ENCODE measurements at places on chromosomes 1 and 21.

DNA sequence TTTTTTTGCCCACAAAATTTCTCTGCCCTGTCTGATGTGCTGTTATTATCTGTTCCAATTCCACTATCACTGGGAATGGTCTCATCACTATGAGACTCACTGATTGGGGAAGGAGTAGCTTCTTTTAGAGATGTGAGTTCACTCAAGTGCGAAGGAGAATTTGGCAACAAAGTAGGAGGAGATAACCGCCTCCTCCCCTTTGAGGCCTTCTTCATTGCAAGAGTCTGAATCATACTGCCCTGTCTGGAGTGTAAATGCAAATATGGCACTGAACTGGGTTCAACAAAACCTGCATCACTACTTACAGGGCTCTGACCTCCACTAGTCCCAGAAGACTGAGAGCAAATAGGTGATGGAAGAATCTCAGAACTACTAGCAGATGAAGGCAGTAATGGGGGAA is 83.4 kb downstream of the ASH1L start:
- no peak for DNase-seq

- DNase-seq, result no peak
These were observed 833.3 kb downstream of the LTN1 start for GRCh38 chr21:28159396-28159795.

GRCh38 chr21:40689840-40690360 is 157.1 kb downstream of the DSCAM start:
- DNase-seq, result peak; percentile 36

DNA sequence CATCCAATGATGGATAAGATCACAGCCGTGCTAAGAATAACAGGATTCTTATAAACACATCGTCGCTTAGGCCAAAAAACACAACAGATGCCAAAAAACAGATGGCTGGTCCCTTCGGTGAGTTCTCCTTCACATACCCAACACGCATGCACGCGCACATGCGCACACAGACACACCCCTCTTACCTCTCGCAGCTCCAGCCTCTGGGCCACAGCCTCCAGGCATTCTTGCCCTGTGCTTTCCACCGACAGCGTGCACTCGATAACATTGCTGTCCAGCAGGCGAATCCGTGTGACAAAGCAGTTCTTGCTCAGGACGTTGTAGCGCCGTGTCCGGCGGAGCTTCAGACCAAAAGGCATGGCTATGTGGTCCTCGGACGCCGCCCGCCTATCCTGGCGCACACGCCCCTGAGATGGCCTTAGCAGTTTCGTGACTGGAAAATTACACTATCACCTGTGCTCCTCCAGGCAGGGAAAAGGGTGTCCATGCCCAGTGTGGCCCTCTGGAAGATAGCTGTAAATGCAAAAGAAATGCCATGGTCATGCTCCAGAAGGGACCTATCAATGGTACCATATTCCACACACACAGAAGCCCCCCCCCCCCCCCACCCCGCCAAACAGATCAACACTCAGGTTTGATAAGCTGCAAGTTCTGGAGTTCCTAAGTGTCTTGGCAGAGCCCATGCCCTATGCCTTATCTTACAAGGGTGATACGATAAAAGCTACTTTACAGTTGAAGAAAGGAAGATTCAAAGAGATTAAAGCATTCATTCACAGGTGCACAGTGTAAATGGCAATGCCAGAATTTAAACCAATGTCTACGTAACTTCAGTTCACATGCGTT is 86.7 kb downstream of the PTPN14 start:
- DNase-seq, result no peak

GRCh38 chr1:9233241-9233941 is 1.2 kb upstream of the H6PD start:
- no peak for DNase-seq

DNA sequence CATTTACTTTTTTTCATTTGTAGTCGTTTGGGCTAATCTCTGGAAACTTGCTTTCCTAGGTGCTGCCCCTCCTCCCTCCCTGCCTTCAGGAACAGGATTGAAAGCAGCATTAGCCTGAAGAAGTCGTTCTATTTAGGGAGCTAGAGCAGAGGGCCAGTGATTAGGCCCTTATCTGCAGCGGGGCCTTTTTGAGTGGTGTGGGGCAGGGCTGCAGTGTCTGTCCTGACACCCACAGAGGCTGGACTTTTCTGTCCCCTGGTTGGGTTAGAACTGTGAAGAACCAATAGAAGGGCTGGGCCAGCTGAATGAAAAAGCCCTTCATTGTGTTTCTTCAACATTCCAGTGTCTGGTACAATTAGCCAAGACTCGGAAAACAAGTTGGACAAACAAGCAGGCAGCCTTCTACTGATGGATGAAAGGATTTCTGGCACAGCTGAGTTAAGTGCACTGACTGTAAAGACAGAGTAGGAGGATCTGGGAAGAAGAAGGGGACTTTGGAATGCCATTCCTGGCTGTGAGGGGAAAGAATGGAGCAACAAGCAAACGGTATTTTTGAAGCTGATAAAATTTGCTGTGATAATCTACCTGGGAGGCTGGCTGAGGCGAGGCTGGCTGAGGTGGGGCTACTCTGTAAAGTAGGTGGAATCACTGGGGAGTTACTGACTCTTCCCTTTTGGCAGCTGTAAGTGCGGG is 9.7 kb downstream of the MACF1 start:
- no peak for DNase-seq

DNA sequence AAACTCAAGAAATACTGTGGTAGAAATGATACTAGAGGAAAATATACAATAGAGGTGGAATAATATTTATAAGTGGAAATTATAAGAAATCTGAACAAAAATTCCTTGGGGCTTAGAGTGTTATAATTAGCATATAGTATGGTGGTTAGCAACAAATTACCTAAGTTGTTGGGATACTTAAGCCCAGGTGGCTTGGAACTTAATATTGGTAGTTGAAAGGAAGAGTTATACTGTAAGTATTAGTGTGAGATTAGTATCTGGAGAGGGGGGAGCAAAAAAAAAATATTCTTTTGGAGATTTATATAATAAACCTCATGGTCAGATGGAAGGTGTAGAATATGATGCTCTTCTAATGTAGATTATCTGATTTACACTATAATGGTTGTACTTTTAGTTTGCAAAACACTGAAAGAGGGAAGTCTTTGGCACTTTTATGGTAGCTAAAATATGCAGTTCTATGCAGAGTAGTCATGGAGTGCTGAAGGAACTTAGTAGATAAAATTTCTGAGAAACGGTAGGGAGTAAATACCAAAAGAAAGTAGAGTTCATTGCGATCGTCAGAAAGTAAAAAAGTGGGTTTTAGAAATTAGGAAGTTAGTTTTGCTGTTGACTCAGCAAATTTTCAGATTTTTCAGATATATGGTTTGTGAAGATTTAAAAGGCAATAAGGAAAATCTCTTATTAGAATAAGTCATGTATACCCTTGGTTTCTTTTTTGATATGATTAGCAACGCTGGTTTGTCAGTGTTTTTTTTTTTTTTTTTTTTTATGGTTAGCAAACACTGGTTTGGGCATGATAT is 45.7 kb downstream of the MTF2 start:
- DNase-seq, result no peak

DNA sequence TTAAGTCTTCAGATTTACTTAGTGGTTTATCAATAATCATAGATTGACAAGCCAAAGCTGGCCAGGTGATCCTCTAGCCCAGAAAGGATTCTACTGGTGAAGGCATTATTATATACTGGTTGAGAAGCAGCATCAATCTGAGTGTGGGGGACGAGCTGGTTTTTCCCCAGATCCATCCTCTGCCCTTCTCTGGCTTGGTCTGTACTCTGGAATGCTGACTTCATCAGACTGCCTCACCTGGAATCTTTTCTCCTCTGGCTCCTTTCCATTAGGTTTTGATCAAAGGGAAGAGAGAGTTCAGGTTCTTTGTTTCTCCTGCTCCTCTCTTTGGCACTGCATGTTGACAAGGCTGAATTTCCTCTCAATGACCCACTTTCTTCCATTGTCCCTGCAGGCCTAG is 93.9 kb downstream of the KCTD3 start:
- no peak for DNase-seq

DNA sequence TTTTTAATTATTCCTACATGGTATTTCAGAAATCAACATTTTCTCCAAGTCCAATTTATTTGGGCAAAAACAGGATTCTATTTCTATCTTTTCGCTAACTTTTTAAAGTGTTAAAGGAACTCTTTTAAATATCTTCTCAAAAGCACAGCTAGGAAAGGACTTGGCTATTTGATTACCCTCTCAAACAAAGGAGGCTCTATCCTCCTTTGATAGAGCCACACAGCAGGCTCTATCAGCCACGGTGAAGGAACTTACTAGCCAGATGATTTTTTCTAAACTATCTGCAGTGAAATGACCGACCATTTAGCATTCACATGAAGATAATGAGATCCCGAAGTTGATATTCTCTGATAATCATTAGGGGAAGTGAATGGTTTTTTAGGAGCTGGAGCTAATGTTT is 9.1 kb downstream of the ANGPTL7 start:
- DNase-seq, result peak; percentile 42

- no peak for DNase-seq
These were observed 8.8 kb upstream of the CAMSAP2 start for GRCh38 chr1:200729863-200730262.

- DNase-seq, result no peak
These were observed 62.6 kb upstream of the IRF2BP2 start for GRCh38 chr1:234672349-234673135.

GRCh38 chr1:20785907-20786252 is 1.2 kb downstream of the HP1BP3 start:
- DNase-seq, result no peak

DNA sequence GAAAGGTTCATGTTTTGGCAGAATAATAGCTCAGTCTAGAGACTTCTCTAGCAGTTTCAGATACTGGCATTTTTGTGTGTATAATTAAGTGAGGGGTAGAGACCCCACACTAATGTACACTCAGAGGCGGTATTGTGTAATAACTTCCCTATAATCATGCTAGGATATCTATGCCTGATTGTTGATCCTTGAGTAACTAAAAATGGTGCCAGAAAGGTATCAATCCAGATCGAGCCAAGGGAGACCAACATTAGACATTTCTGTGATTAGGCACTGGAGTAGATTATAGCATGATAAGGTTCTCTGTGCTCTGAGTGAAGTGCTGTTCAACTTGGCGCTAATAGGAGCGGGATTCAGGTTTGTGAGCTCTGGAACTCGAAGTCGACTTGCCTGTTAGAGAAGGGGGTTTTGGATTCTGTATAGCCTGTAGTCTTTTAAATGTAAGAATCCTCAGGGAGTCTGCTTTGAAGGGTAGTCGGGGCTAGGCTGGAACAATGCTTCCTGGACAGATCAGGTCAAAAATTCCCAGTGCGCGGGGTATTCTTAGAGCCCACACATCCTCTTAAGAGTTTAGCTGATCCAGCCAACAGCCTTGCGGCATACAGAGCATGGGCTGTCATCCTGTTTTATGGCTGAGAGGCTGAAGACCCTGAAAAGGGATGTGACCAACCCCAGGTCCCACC is 24.2 kb downstream of the MAN1C1 start:
- DNase-seq, result no peak

GRCh38 chr1:6163973-6164617 is 16.0 kb downstream of the CHD5 start:
- DNase-seq, result no peak

- DNase-seq, result no peak
These were observed 446.9 kb upstream of the LRRC7 start for GRCh38 chr1:69120817-69121216.

- no peak for DNase-seq
These were observed 1.7 kb upstream of the VWA1 start for GRCh38 chr1:1433804-1434130.

GRCh38 chr1:116921301-116921885 is 11.7 kb downstream of the PTGFRN start:
- no peak for DNase-seq

DNA sequence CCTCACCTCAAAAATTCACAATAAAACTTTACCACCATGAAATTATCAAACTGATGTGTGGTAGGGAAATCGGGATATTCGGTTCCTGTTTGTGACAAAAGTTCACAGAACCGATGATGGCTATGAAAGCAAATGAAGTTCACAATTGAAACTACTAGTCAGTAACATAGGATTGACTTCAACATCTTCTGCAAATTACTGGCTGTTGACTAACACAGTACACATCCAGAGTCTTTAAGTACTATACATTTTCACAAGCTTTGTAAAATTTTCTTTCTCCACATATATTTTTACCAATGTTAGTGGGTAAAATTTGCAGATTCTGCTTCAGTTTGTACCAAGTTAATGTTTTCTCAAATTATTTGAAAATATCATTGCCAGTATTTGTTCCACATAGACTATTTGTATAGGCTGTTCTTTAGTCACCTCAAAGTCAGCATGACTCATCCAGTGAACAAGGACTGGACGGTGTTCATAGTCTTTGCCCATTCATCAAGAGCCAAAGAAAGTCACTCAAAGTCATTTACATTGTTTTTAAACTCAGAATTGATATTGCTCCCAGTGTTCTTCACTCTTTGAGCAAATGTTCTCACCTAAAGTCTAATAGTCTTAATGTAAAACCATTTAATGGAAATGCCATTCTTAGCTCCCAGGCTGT is 213.4 kb downstream of the USP25 start:
- DNase-seq, result no peak

- peak; percentile 96 for DNase-seq
These were observed 521.6 kb upstream of the BEND5 start for GRCh38 chr1:49298304-49298703.

DNA sequence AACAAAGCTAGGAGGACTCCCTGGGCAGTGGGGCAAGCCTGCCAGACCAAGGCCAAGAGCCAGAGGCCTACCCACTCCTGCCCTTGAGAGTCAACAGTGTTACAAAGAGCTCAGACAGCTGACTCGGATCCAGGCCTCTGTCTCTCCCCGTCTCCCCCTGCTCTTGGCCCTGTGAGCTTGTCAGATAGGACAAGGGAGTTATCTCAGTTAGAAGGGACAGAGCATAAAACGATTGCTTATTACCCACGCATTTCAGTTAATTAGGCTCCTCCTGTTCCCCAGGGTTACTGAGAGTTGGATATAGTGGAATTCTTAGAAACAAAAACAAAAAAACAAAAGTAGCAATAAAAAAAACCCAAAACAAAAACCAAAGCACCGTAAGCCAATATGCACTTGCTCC is 1.3 kb downstream of the SLC41A1 start:
- no peak for DNase-seq

- no peak for DNase-seq
These were observed 191.7 kb downstream of the GIPC2 start for GRCh38 chr1:78237364-78237916.

GRCh38 chr21:20617130-20617529 is 381.1 kb upstream of the NCAM2 start:
- DNase-seq, result peak; percentile 97

- DNase-seq, result peak; percentile 64
These were observed 1.2 kb downstream of the TUT4 start for GRCh38 chr1:52551507-52552235.

- peak; percentile 45 for DNase-seq
These were observed 50.5 kb downstream of the RASSF5 start for GRCh38 chr1:206557636-206558473.
